ENCODE measurements at places on chromosomes 12 and 14.

- no peak for DNase-seq
These were observed 154.8 kb downstream of the PTCSC3 start for GRCh38 chr14:36021591-36022320.

- DNase-seq = no peak
These were observed 30.7 kb downstream of the FLVCR2 start for GRCh38 chr14:75609116-75609515.

DNA sequence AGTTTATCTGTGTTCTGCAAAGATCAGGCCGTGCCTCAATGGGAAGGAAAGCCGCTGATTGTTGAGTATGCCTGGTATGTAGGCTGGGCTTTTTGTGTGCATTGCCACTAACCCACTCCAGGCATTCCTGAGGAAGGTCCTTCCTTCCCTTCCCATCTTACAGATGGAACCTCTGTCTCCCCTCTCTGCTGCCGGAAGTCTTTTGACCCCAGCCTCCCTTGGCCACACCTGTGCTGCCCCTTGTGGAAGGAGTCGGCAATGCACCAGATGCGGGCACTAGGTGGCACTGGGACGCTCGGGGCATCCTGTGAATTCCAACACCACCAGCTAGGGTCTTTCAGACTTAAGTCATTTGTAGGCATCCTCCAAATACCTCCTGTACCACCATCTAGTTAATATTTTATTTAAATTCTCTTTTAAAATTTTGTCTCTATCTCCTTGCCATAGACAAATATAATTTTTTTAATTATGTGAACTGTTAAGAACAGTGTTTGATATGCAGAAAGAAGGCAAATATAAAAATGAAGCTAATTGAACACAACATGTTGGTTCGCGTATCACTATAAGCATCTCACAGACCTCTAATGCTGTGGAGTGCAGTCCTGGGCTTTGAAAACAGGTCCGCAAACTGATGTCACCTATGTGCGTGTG is 99.6 kb downstream of the RIN3 start:
- no peak for DNase-seq

DNA sequence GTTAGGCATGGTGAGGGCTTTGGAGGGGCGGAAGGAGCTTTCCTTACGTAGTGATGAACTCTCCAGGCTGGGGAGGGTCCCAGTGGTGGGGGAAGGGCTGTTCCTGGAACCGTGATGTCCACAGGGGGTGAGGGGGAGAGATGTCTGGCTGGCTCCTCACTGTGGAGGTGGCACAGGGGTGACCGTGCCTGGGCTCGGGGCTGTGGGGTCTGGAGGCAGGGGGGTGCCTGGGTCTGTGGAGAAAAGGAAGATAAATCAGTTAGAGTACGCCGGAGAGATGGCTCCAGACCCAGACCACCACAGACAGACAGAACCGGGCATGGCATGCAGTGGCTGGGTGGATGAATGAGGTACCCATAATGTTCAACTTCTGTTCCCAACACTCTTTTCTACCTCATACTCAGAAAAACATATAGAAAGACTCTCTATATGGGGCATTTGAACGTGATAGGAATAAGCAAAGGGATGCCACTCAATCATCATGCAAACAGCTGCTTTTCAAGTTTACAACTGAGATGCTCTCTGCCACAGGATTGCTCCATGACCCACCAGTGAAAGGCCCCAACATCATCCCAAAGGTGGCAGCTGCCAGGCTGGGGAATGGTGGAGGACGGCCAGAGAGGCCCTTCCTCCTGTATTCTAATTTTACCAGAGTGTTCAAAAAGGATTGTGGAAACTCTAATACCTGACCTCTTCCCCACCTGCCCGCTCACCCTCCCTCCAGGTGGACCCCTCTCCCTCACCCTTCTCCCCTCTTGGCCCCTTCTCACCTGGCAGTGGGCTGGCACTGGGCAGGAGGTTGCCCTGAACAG is 5.6 kb downstream of the MYL6 start:
- DNase-seq = no peak

- peak; percentile 55 for DNase-seq
These were observed 156.8 kb upstream of the TMEM260 start for GRCh38 chr14:56422703-56423213.

DNA sequence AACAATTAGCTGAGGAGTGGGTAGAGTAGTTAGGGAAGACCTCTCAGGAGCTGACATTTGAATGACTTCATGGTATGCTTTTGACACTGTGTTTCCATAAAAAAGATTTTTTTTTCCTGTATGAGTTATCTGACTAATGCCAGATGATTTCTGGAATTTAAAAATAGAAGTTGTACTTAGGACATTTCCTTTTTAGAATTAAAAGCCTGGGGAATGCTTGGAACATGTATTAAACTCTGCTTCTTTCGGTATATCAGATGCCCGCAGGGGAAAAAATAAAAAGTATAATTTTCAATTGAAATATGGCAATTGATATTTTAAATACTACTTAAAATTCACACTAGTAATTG is 41.1 kb downstream of the BRMS1L start:
- DNase-seq = no peak

GRCh38 chr12:106954462-106955376 is 988 bp upstream of the TMEM263 start:
- DNase-seq = peak; percentile 42

GRCh38 chr14:67251573-67252226 is 10.5 kb downstream of the PALS1 start:
- no peak for DNase-seq

GRCh38 chr14:105072892-105073719 is 7.9 kb upstream of the GPR132 start:
- no peak for DNase-seq

- DNase-seq = no peak
These were observed 287.7 kb downstream of the BTG1 start for GRCh38 chr12:91857813-91858542.

GRCh38 chr12:3152892-3153291 is 75.7 kb downstream of the TSPAN9 start:
- no peak for DNase-seq

DNA sequence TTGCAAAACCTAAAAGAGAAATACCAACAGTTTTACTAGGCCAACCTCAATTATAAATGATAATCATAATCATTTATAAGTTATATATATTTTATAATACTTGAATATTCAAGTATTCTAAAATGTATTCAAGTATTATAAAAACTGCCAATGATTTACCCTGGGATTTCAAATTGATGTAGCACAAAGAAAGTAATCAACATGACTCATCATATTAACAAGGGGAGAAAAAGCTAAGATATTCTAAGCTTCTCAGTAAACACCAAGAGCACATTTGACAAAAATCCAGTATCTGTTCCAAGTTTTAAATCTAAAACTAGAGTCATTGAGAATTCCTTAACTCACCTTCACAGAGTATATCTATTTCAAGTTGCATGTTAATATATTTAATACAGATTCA is 56.1 kb downstream of the CAPZA3 start:
- peak; percentile 10 for DNase-seq

- DNase-seq = no peak
These were observed 1.6 kb upstream of the CHD4 start for GRCh38 chr12:6608592-6609281.

- peak; percentile 10 for DNase-seq
These were observed 69.1 kb upstream of the HOXC13 start for GRCh38 chr12:53869500-53869899.

- no peak for DNase-seq
These were observed 62.0 kb downstream of the PLEKHA5 start for GRCh38 chr12:19191563-19191962.

GRCh38 chr12:42786400-42787148 is 197.0 kb upstream of the PRICKLE1 start:
- DNase-seq = no peak

DNA sequence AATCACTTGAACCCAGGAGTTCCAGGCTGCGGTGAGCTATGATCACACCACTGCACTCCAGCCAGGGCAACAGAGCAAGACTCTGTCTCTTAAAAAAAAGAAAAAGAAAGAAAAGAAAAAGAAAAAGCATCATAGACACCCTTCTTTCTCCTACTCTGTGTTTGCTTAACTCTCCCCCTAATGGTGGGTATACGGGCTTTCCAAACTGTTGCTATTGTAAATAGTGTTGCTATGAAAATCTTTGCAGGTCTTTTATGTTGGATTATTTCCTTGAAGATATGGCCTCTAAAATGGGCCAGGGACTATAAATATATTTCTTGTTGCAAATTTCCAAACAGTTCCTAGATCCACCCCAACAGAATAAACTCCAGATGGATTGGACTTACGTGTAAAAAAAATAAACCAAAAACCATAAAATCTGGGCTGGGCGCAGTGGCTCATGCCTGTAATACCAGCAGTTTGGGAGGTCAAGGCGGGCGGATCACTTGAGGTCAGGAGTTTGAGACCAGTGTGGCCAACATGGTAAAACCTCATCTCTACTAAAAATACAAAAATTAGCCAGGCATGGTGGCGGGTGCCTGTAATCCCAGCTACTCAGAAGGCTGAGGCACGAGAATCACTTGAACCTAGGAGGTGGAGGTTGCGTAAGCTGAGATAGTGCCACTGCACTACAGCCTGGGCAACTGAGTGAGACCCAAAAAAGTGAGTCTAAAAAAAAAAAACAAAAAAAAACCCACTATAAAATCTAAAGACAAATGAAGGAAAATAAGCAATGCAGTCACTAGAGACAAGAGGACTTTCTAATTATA is 25.9 kb downstream of the NFKBIA start:
- no peak for DNase-seq

- DNase-seq = no peak
These were observed 124.4 kb downstream of the MYRFL start for GRCh38 chr12:69949311-69950002.

DNA sequence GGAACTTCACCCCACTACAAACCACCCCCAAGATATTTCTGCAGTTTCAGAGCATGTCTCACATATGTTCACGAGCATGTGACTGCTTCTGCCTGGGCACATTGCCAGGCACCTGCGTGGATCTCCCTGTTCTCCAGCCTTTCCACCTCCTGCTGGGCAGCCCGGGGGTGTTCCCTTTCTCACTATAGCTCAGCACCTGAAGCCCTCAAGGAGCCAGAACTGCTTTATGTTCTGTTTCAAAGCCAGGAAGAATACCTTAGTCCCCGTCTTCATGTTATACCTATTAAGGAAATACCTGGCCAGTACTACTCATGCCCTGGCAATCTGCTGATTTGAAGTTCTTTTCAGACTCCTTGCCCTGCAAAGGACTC is 4.2 kb upstream of the FGF6 start:
- peak; percentile 22 for DNase-seq

DNA sequence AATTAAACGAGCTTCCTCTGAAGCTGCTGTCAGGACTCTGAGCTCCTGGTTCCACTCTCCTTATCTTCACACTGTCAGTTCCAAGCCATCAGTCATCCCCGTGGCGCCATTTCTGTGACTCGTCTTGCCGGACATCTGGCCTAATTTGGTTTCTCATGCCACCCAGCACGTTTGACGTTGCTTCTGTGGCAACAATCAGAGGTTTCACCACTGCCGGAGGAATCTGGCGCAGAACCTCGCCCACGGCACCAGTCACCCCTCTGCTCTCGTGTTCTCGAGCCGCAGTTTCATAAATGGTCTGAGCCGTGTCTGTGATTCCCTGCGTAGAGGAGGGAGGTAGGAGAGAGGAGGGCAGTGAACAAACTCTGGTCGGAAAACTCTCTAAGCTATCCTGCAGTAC is 29.7 kb downstream of the BDKRB1 start:
- DNase-seq = no peak

- no peak for DNase-seq
These were observed 136.5 kb upstream of the DYRK2 start for GRCh38 chr12:67512061-67512460.

DNA sequence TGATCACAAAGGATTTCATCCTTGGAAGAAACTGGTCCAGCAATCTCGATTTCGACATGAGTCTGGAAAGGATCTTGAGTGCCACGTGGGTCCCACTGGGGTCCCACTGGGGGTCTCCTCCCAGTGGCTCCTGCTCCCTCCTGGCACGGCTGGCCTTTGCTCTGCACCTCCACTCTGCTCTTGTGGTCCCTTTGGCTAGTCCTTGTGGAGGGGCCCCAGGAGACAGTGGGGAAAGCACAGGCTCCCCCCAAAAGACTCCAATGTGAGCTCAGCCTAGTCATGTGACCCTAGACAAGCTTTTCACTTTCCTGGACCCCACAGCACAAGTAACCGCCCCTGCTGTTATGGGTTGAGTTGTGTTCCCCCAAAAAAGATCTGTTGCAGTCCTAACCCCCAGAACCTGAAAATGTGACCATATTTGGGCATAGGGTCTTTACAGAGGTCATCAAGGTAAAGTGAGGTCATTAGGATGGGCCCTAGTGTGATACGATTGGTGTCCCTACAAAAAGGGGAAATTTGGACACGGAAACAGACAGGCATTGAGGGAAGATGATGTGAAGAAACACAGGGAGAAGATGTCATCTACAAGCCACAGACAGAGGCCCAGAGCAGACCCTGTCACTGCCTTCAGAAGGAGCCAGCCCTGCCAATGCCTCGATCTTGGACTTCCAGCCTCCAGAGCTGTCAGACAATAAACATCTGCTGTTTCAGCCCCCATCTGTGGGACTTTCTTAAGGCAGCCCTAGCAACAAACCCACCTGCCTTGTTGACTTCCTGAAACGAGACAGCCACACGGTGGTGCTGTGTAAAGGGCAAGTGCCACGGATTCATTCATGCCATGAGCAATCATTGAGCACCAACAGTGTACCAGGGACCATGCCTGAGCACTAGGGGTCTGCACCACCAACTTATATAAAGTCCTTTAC is 23.8 kb upstream of the PPP2R5C start:
- DNase-seq = no peak

DNA sequence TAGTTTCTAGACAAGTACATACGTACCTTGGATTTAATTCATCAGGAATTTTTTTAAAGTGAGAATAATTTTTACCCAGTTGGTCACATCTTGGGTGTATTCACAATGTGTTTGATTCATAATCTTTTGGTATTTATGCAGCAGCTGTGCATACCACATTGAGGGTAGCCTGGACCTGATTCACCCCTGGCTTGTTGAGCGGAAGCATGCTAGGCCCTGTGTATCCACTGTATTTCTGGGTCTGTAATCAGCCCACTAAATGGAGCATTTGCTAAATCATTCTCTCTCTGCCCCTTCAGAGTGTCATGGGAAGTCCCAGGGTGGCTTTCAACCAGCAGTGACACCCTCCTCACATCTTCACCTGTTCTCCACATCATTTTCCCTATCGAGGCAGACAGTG is 203.8 kb upstream of the RGS6 start:
- DNase-seq = no peak

- DNase-seq = peak; percentile 89
These were observed 44.2 kb upstream of the MMP17 start for GRCh38 chr12:131783915-131784541.

- peak; percentile 10 for DNase-seq
These were observed 117.5 kb downstream of the ASCL4 start for GRCh38 chr12:107891967-107892366.

DNA sequence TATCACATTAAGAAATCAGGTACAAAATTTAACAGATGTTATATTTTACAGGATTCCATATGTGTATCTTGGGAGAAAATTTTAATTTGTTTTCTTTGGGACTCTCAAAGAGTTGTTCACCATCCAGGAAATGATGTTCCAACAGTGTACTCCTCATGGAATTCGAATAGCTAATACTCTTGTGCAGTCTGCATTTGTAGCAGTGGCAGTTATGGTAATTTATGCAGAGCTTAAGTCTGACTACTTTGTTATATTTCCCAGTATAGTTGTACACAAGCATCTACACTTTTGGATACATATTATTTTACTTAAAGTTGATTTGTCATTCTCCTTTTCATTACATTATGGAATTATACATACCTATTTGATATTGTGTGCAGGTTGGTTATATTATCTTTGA is 436.7 kb upstream of the FBXO33 start:
- no peak for DNase-seq

- DNase-seq = peak; percentile 33
These were observed 29.8 kb upstream of the CDKN3 start for GRCh38 chr14:54366736-54367735.

GRCh38 chr14:106789318-106789717 is 1262.9 kb downstream of the TMEM121 start:
- no peak for DNase-seq

GRCh38 chr12:9123781-9124382 is 8.2 kb upstream of the A2M start:
- no peak for DNase-seq
